ENCODE measurements at places on chromosomes 11 and 22.

- no peak for DNase-seq
These were observed 85.9 kb upstream of the MYOD1 start for GRCh38 chr11:17633279-17633986.

- no peak for DNase-seq
These were observed 922.1 kb downstream of the OPCML start for GRCh38 chr11:132610216-132610615.

GRCh38 chr11:1503708-1504104, 17.1 kb upstream of the MOB2 start:
- DNase-seq = no peak

- no peak for DNase-seq
These were observed 49.7 kb downstream of the OTOG start for GRCh38 chr11:17596711-17597110.

DNA sequence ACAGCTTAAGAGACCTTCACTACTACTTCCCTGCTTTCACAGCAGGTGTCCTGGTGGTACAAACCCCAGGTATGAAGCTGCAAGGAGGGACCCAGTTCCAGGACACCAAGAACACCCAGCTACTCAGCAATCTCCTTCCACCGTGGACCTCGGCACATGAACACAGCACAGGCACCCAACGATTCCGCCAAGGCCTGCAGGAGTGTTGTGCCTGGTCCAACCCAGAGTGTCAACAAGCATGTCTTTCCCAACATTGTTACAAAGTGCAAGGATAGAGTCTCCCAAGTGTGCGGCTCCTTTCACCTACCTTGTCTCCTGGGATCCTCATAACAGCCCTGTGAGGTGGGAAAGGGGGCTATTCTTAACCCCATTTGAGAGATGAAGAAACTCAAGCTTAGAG, 11.8 kb downstream of the PATZ1 start:
- no peak for DNase-seq

- no peak for DNase-seq
These were observed 118.0 kb downstream of the SIK3 start for GRCh38 chr11:116980136-116980793.

DNA sequence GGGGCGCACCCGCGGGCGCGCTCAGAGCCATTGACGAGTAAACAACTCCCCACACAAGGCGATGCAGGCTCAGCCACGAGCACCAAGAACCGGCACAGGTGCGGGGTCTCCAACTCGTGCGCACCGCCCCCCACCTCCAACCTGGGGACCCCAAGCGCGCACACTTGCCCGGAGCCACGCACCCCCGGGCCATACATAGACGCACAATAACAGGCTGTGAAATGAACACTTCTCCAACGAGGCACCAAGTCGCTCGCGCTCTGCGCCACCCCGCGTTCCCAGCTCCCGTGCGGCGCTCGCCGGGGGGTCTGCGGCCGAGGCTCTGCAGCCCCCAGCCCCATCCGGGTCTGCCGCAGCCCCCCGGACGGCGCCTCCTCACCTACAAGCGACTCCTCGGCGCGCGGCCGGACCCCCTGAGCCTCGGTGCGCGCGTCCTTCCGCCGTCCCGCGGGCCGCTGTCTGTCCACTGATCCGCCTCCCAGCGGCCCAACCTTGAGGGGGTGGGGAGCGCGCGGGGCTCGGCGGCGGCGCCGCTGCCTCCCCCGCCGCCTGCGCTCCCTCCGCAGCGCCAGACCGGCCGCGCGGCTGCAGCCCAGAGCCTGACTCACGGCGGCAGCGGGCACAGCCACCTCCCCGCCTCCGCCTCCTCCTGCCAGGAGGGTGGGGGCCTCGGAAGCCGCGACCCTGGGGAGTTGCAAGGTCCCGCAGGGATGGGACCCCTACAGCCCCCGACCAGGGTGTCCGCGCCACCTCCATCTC, 1.6 kb downstream of the IFITM10 start:
- no peak for DNase-seq

DNA sequence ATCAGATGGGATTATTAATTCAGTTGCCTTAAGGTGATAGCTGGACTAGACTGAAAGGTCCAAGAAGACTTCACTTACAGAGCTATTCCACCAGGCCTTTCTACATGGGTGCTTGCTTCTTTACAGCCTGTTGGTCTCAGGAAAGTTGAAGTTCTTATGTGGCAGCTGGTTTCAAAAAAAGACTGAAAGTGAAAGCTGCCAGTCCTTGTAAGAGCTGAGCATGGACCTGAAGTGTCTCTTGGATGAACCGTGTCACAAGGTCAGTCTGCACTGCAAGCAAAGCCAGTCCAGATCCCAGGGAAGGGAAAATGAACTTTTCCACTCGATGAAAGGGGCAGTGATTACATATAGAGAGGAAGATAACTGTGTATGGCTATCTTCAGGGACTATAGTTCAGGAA, 201.5 kb upstream of the LUZP2 start:
- DNase-seq = no peak

DNA sequence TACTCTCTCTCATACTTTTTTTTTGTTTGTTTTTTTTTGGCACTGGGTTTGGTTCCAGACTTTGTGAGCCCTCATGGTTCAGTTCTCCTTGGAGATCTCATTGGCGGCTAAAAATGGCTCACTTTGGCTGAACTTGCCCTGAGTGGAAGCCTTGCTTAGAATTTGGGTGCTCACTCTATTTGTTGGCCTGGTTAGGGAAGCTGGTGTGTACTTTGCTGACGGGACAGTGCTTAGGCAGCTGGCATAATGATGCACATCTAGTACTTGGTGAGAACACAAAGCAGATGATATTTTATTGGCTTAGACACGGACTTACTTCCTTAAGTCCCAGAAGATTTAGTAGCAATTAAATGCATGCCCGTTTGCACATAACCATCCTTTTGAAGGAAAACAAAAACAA, 66.5 kb upstream of the GRAMD1B start:
- no peak for DNase-seq

DNA sequence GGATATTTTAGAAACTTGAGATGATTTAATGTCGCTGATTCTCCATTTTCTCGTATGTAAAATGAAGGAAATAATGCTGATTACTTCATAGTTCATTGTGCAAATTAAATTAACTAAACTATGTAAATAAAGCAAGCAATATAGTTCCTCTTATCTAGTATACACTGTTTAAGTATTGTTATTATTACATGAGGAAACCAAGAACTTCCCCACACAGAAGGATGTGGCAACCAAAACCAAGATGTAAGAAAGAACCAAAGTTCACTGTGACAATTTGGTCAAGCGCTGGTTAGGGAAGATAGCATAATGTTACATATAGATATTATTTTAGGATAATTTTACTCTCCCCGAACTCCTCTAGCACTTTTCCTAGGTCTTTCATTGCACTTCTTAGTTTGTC, 103.2 kb downstream of the XKR3 start:
- DNase-seq = no peak

GRCh38 chr11:8871171-8871775, 39.7 kb upstream of the AKIP1 start:
- no peak for DNase-seq

GRCh38 chr11:1049431-1049891, 12.9 kb upstream of the MUC6 start:
- no peak for DNase-seq

- no peak for DNase-seq
These were observed at the start of gene ANKK1 for GRCh38 chr11:113387605-113388211. TSS of gene ANKK1 (plus strand) at chr11:113387779. CDS start at chr11:113387885, 106 bp downstream.

GRCh38 chr11:93498641-93499040, 44.5 kb downstream of the SMCO4 start:
- DNase-seq = no peak

DNA sequence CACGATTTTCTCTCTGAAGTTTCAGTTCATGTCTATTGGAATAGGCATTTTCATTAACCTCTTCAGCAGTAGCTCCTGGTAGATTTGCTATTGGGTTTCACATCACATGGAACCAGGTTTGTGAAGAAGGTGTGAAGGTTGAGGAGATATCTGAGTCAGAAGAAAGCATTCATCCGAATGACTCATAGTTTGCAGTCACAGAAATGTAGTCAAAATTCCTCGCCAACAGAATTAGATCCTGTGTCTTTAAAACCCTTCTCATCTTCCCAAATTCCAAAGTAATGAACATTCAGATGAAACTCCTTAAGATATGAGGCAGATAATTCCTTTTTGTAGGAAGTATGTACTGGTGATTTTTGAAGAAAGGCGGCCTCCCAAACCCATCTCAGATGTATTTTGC, 125.0 kb upstream of the LARGE1 start:
- no peak for DNase-seq

DNA sequence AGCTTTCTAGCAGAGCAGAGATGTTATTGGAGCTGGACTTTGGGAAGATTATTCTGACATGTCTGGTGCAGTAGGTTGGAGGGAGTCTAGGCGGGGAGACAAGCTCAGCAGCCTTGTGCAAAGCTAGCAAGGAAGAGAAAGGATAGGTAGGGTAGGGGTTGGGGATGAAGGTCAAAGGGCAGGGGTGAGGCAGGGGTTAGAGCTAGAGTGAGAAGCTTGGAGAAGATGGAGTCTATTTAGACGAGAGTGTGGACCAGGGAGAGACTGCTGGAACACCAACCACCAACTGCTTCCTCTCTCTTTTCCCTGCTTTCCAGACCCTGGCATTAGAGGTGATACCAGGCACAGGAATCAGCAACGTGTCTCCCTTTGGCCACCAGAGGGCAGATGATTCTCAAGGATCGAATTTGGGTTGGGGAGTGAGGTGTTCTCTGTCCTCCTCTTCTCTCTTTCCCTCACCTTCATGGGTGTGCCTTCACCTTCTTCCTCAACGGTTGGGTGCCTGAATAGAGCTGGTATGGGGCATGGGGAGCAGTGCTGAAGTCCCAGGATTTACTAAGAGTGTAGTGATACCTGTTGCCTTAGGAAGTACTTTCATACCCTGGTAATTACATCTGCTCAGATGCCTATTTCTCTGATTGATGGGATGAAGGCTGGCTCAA, 1.8 kb upstream of the MARK2 start:
- peak; percentile 49 for DNase-seq

DNA sequence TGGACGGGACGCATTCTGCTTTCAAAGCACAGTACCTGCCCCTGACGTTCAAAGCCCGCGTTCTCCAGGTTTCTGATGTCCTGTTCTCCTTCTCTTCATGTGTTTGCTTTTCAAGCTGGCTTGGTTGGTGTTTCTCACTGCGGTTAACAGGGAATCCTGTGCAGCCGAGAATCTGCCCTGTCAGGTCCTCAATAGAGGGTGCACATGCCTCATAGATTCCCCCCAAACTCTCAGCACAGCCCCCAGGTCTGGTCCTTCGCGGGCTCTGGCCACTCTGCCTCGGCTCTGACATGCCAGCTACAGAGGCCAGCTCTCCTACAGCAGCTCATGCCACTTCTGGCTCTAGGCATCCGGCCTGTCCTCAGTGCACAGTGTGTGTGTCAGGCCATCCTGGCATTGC, 1343.8 kb downstream of the TBC1D22A start:
- DNase-seq = no peak

DNA sequence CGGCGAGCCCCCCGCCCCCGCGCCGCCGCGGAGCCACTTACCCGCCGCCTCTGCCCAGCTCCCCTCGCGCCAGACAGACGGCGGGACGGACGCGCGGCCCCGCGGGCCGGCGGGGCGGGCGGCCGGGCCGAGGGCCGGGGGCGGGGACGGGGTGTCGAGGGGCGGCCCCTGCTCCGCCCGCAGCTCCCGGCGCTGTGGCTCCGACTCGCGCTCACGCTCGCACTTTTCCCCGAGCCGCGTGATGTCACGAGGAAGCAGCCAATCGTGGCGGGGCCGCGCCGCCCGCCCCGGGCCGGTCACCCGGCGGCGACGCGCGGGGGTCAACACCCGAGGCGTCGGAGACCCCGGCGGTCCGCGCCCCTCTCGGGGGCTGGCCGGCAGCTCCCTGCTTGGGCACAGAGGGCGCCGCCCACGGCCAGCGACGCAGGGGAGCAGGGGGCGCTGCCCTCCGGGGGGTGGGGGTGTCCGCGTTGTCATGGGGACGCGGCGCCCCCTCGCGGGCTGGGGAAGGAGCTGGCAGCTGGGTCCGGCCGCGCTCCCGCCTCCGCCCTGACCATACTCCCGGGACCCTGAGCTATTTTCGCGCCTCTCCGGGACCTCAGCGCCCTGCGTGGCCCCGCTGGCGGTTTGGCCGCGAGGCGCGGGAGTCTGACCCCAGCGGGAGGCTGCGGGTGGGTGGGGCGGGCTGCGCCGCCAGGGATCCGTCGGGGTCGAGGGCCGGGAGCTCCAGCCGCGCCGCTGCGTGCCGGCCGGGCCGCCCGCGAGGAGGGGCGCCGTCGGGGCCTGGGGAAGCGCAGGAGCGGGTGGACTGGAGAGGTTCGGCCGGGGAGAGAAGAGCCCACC, at the start of gene CHRM4:
CHRM4 (minus strand) TSS at position 199 of the 843 bp plus-strand sequence. CDS start 5,219 bp downstream, outside the sequence.
- peak; percentile 28 for DNase-seq

GRCh38 chr11:35765211-35765610, 102.6 kb downstream of the TRIM44 start:
- no peak for DNase-seq

- no peak for DNase-seq
These were observed 13.3 kb downstream of the DUSP8 start for GRCh38 chr11:1558775-1559110.

DNA sequence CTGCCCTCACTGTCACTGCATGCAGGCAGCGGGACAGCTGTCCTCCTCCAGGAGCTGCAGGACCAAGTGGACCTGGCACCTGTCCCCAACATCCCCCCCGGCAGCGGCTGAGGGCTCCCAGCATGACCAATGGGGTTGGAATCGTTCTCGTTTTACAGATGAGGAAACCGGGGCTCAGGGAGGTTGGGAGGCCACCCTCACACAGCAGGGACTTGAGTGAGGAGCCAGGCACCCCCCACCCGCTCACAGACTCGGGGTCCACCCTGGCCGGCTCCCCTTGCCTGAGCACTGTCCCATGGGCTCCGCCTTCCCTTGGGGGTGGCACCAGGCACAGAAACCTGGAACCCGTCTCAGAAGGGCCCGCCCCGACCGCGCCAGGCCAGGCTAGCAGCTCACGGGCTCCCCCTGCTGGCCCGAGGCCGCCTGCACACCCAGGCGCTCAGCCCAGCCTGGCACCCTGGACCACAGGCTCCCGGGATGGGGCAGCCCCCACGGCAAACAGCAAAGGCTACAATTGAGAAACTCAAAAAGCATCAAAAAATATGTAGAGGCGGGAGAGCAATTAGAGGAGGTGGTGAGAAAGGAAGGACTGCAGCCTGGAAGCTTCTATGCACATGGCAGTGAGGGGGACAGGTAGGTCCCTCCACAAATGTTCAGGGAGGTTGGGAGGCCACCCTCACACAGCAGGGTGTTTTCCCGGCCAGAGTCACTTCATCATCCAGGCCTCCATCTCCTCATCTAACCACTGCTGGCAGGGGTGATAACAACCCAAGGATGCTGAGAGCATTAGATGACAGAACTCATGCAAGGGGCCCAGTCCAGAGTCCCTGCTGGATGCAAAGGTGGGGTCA, 12.8 kb downstream of the MACROD1 start:
- DNase-seq = no peak
